ENCODE measurements at places on chromosomes 4 and X.

DNA sequence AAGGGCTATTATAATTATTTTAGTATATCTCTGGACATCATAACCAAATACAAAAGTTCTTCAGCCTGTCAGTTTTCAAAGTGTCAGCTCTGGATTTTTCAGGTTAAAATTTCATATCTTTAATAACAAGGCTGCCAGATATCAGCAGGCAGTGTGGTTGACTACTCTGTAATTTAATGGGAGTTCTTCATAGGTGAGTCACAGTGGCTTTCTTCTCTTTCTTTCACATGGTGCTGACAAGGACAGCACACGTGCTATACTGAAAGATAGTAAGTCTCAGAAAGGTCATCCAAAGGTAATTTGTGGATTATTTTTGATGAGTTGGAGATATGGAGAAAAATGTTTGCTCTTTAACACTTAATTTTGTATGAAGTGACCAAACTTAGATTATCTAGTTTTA, 43.2 kb downstream of the GALNT7 start:
- peak; percentile 70 for DNase-seq

DNA sequence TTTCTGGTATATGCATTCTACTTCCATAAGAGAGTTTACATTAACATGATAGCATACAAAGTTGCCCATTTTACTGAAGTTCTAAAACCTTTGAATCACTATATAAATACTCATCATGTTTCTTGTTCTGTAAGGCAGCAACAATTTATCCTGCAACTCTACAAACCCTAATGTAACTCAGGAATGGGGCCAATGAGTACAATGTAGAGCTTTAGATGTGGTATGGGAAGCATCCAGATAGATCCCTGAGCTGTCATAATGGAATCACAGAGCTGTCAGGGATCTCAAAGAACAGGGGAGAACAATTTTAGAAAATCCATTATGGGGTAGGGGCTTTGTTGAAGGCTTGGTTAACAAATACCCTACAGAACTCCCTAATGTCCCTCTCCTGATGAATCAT, 88.5 kb downstream of the DCUN1D4 start:
- DNase-seq: no peak

DNA sequence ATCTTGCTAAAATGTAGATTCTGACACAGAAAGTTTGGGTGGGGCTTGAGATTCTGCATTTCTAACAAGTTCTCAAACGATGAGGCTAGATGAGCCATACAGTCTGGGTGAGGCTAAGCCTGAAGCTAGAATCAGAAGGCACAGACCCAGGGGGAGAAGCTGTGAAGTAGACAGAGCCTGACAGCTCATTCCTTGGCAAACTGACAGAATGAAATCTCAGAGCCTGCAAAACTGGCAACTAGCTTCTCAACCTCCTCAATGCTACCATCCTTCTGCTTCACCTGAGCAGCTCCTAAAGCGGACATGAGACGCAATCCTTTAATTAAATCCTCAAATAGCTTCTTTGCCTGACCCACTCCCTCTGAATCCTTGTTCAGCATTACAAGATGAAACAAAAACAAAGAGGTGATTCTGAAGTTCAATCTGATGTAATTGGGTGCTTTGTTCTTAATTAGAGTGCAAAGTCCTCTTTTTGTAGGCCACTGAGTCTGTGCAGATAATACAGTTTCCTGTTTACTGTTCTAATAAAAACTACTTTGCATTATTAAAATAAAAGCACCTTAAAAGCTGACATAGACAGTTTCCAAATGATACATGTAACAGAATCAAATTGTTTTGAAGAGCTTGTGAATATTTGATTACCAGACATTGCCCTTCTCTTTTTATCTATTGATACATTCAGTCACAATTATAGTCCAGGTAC, 71.0 kb upstream of the BMP2K start:
- peak; percentile 19 for DNase-seq

- no peak for DNase-seq
These were observed 5.3 kb upstream of the VMA21 start for GRCh38 chrX:151391722-151392121.

DNA sequence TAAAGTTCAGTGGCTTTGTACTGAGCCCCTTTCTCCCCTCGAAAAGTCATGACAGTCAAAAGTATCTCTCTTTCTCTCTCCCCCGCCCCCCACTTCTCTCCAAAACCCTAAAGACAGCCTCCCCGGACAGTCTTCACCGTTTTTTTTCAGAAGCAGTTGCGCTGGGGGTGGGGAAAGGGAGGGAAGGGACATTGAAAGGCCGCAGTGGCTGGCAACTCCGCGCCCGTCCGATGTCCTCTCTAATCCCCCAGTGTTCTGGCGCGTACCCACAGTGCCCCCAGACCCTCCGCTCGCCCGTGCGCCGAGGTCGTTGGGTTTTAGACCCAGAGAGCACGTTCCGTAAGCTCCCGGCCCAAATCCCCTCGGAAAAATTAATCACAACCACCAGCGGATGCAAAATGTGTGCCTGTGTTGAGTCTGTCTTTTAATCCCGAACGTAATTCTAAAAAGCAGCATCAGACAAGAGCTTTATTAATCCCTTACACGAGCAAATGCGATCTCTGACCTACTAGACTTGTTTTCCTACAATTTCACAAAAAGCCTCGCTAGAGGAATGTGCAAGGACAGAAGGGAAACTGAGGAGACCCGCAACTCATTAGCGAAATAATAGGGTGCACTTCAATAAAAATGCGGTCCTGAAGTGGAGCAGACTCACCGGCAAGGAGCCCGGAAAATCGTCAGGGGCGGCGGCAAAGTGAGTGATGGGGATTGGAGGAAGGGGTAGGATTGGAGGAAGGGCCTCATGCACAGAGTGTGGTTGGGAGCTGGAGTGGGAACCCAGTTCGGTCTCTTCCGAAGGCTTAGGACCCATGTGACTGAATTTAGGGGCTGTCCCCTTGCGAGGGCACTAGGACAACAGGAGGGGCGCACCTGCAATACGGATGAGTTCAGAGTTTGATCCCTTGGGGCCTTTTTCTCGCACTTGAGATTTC, 12.2 kb upstream of the PRDM8 start:
- no peak for DNase-seq

GRCh38 chr4:37687194-37687562, 1.0 kb upstream of the RELL1 start:
- no peak for DNase-seq

DNA sequence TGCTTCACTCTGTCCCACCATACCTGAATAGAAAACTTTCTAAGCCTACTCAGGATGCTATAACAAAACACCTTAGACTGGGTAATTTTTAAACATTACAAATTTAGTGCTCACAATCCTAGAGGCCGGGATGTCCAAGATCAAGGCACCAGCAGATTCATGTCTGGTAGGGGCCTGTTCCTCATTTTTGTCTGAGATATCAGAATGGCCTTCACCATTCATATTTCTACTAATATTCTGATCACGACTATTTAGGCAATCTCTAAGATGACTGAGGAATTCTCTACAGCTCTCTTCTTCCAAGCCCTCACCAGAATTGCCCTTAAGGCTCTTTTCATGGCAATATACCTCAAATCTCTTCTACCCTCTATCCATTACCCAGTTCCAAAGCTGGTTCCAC, 77.4 kb upstream of the NRK start:
- DNase-seq: no peak

DNA sequence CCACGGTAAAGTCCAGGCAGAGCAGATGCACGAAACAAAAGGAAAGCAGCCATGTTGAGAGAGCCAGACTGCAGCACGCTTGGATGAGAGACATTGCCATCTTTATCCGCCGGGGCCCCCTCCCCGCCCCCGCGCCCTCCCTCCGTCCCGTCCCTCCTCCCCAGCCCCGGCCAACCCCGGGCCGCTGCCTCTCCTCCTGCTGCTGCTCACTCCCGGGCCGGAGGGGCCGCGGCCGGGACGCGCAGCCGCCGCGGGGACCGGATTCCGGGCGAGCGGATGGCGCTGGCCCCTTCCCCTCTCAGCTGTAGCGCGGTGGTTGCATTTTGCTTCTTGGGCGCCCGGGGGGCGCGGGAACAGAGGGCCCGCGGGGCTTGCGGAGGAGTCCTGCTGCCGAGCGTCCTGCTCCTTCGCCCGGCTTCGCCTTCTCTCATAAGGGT, 542 bp downstream of the RNF150 start:
- DNase-seq: peak; percentile 12

GRCh38 chrX:13932416-13932815, 97.3 kb downstream of the GEMIN8 start:
- no peak for DNase-seq
